ENCODE measurements at places on chromosomes 2 and 18.

- DNase-seq: no peak
Observed at GRCh38 chr18:56812674-56813073, 161.5 kb downstream of the WDR7 start.

DNA sequence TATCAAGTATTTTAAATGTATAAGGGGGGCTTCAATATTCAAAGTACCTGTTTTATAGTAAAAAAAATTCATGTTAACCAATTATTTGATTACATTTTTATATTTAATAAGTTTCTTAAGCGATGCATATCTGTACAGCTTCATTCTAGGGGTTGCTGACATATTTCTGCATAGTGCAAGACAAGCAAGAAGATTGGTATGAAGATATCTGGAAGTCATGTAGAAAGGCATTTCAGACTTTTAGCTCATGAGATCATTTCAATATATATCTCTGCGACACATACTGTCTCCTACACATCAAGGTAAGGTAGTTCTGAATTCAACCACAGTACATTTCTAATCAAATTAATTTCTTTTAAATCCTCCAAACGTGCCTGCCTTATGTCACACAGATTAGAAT is 73.1 kb downstream of the MEMO1 start:
- no peak for DNase-seq

DNA sequence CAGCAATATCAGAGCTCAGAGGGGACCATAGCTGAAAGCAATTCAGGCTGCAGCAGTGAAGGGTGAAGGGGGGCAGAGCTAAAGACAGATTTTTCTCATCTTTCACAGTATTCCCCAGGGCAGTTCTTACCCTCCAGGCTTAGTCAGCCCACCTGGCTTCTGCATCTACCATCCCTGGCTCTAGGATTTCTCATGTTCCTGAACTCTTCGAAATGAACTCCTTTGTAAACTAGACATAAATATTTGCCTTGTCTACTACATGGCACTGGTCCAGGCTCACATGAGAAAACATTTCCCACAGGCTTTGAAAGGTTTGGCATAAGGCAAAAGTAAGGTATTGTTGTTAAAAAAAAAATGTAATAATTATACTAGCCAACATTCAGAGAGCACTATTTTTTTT is 23.6 kb upstream of the NEB start:
- no peak for DNase-seq

DNA sequence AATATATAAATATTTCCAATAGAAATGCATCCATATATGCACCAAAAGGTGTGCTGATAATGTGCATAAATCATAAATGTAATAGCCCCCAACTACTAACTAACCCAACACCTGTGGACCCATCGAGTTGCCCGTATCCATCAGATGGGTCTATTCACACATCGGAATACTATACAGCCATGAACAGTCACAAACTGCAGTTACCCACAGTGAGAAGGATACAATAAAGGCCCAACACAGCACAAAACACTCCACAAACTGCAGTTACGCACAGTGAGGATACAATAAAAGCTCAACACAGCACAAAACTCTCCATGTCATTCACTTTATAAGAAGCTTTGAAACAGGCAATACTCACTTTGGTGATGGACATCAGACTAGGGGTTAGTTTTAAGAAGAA is 145.3 kb upstream of the OTOS start:
- DNase-seq: no peak

DNA sequence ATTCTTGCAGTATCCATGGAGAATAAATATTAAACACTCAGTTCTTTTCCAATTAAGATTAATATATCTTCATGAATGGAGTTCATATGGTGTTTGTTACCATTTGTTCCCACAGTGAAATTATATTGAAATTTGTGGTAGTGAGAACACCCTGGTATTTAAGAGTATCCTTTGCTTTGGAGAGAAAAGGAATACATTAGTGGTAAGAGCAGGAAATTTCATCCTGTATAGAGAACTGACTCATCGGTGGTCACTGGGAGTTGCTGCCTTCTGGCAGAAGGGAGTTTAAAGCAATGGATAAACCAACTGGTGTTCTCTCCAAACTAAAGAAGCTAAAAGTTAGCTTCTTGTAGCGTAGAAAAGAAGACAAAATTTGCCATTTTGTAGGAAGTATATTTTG is 107.3 kb downstream of the MYO1B start:
- no peak for DNase-seq

DNA sequence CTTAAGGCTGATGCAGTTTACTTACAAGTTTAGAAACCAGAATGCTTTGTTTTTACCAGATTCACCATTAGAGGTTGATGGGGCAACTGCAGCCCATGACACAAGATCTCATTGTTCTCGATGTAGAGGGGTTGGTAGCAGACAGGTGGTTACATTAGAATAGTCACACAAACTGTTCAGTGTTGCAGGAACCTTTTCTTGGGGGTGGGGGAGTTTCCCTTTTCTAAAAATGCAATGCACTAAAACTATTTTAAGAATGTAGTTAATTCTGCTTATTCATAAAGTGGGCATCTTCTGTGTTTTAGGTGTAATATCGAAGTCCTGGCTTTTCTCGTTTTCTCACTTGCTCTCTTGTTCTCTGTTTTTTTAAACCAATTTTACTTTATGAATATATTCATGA is 99.4 kb upstream of the IL1R2 start:
- DNase-seq: no peak

DNA sequence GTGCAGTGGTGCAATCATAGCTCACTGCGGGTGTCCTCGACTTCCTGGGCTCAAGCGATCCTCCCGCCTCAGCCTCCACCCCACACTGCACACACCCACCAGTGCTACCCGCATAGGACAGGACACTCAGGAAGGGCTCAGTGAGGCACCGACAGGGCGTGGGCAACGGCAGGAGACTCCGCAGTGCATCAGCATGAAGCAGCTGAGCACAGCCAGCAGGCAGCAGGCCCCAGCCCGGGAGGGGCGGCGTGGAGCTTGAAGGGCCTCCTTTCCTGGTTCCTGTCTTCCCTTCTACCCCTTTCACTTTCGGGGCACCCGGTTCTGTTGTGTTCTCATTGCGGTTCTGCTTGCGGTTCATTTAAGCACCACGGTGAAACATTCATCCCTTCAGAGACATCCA is 89.8 kb downstream of the ZNF516 start:
- DNase-seq: no peak

DNA sequence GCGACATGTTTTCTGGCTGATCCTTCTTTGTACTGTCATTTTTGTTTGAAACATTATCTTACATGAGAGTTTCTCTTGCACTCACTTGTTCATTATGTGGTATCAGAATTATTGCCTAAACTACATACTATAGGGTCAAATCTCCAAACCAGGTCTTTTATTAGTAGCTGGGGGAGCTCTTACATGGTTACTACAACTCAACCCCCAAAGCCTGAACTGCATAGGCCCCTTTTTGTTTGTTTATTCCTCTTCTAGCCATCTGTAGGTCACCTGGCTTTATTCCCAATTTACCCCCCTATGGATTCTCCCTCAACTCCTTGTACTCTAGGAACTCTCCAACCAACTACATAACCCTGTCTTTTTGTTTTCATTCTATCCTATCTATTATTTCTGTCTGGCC is 46.7 kb downstream of the PUM2 start:
- no peak for DNase-seq

DNA sequence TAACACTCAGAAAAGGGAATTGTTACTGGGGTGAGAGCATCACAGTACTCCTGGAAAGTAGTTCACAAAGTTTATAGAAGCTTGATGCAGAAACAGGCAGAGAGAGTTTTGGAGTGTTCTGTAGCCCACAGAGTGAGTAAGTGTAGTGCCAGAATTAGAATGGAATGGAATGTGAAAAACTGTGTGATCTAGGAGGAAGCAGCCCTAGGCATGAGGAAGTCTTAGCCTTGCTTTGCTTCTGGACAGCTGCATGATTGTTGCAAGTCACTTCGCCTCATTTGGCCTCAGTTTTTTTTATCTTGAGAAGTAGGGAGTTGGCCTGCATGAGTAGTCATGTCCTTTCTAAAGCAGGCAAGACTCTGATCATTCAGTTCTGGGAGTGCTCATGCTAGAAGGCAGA is 10.9 kb downstream of the SERPINB12 start:
- no peak for DNase-seq

GRCh38 chr18:43077510-43078308 is 37.8 kb downstream of the RIT2 start:
- no peak for DNase-seq

DNA sequence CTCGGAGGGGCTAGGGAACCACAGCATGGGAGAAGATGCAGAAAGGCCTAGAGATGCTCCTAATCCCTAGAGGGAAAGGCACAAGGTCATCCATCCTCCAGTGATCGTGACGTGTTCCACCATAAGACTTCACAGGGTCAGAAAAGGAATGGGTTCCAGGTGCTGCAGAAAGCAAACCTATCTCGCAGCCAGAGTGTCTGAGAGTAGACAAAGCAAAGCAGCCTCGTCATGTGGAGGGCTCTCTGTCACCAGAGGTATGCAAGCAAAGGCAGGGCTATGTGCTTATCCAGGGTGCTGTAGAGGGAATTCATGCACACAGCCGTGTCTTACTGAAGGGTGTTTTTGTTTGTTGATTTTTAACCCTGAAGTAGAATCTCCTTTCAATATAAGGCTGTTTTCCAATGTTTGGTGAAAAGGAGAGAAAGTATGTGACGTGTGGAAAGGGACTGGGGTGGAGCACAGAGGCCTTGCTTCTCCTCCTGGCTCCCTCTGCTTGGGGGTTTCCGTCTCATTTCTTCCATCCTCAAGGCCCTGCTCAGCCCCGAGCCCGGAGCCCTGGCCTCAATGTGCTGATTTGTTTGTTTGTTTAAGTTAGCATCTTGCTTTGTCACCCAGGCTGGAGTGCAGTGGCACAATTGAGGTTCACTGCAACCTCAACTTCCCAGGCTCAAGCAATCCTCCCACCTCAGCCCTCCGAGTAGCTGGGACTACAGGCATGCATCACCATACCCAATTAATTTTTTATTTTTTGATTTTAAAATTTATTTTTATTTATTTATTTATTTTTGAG is 3.0 kb downstream of the GPR55 start:
- no peak for DNase-seq

DNA sequence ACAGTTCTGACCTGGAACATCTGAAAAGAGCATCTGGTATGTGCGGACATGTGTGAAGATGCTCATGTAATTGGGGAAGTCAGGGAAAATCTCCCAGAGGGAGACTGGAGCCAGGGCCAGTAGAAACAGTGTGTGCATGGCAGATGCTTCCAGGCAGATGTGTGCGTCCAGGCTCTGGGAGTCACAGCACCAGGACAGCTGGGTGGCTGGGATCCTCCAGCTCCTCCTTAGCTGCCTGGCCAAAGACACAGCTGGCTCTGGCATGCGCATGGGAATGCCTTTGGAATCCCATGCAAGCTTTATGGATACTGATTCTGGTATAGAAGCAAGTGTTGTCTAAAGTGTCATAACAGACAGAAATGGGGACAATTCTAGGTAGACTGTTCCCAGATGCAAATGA is 369.7 kb downstream of the INSIG2 start:
- DNase-seq: no peak

- no peak for DNase-seq
Observed at GRCh38 chr2:234275515-234275914, 221.4 kb downstream of the ARL4C start.

DNA sequence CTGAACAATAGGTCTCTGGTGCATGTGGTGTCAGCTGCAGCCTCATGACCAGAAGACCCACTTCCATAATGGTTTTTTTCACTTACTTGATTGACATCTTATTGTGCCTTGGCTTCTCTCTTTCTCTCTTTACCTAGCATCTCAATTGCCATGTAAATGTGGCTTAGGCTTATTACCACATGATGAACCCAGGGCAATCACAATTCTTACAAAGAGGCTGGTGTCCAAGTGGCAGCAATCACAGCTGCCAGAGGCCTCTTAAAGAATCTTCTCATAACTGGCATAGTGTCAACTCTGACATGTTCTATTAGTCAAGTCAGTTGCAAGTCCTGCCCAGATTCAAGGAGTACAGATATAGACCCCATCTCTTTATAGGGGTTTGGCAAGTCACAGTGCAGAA is 1224.8 kb downstream of the SUCLG1 start:
- no peak for DNase-seq

DNA sequence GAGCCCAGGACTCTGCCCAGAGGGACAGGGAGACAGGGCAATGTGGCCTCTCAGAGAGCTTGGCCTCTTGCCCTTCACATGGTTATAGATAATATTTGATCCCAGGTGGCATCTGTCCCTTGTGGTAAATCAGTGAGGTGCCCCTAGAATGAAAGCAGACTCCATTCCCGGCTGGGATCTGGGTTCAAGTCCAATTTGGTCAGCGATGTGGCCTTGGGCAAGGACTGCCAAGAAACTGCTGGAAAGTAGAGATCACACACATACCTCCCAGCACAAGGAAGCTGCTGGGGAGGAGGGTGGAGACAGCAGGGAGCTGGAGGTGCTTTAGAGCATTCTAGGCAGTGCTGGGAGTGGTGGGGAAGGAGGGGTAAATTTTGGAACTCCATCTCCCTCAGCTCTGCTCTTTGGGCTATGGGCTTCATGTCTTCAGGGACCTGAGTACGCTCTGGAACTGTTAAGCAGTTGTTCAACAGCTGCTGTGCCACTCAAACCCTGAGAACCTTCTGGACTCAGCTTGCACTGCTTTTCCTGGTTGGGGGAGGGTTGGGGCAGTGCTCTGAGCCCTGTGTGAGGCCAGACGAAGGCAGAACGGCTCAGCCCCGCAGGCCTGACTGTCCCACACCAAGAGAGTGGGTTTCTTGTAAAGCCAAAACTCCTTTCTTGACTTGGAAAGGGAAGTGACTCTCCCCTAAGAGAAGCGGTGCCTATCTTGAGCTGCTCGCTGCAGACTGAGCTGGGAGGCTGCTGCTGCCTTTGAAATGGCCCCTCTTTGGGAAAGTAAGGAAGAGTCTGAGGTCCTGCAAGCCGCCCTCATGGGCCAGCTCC is 23.0 kb downstream of the INPP5D start:
- DNase-seq: no peak

DNA sequence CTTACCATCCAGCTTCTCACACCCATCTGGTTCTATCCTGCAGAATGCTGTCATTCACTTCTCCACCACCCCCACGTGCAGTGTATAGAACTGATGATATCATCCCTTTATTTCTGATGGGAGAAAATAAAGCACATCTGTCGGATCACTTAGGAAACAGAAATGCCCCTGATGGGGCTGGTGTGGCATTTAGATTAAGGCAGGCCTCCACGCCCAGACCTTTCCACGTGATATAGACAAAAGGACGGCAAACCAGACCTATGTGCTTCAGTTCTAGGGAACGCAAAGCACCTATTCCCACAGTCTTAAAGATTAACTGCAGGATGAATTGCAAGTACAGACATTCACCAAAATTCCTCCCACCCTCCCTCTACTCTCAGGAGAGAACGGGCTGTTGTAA is 27.6 kb upstream of the CABLES1 start:
- DNase-seq: no peak

- no peak for DNase-seq
Observed at GRCh38 chr18:46950064-46950656, 32.8 kb downstream of the KATNAL2 start.

- no peak for DNase-seq
Observed at GRCh38 chr2:50991602-50992001, 40.3 kb downstream of the NRXN1 start.

Measured in NCI-H187 (cell line).